Frontal cortex (tissue), 4 donors: ENCODE measurements at places on chromosomes 1 and 21.

DNA sequence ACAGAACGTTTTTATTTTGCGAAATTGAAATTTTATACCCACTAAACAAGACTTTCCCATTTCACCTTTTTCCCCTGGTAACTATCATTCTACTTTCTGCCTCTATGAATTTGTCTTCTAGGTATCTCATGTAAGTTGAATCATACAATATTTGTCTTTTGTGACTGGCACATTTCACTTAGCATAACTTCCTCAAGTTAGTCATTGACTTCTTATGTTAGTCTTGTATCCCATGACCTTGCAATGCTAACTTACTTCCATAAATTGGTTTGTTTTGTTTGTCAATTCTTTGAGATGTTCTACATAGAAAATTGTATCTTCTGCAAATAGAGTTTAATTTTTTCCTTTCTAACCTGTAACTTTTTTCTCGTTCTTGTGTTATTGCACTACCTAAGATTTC lies 26.9 kb downstream of the SH3BP5L start:
- DNase-seq: no peak

DNA sequence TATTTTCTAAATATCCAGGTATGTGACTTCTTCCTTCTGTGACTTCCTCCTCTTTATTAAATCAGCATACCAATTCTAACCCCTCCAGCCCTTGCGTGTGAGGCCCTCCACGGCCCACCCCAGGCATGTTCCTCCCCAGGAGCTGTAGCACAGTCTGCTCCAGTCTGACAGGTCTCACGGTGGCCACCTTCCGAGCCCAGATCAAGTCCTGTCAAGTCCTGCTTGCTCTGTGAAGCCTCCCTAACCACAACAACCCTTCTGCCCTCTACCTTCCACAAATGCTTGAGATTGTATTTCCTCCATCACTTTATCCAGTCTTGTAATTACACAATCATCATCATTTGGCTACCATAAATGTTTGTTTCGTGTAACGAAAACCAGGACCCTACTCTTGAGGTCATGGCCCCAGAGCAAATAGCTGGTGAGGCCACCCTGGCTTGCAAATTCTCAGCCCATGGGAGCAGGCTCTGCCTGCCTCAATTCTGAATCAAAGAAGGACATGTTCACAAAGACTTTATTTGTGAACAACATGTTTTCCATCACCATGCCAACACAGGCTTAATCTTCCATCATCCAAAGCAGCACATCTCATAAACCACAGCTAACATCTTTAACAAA lies 33.0 kb upstream of the S100A7 start:
- no peak for DNase-seq

GRCh38 chr1:88104236-88104635 lies 579.8 kb upstream of the PKN2 start:
- no peak for DNase-seq

DNA sequence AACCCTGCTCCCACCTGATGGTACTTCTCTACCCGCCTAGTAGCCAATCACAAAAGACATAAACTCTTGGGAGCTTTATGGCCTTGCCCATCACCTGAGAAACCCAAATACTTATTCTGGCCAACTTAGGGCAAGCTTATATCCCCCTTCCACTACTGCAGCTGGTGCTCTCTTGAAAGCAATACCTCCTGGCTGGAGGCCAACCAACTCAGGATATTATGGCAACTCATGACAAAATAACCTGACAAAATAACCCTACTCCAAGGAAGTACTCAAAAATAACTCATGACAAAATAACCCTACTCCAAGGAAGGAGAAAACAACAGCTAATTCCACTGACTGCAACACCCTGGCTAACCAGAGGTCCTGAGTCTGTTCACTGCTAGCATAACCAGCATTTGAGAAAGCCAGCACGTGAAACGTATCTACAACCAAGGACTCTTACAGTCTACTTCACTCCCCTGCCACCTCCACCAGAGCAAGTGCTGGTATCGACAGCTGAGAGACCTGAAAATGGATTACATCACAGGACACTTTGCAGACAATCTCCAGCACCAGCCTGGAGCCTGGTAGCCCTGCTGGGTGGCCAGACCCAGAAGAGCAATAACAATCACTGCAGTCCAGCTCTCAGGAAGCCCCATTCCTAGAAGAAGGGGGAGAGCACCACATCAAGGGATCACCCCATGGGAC lies 179.9 kb downstream of the COL24A1 start:
- no peak for DNase-seq

- DNase-seq: no peak
These were observed 20.3 kb downstream of the PTGS2 start for GRCh38 chr1:186659890-186660341.

GRCh38 chr1:233157245-233157644 lies 138.3 kb downstream of the PCNX2 start:
- DNase-seq: no peak

DNA sequence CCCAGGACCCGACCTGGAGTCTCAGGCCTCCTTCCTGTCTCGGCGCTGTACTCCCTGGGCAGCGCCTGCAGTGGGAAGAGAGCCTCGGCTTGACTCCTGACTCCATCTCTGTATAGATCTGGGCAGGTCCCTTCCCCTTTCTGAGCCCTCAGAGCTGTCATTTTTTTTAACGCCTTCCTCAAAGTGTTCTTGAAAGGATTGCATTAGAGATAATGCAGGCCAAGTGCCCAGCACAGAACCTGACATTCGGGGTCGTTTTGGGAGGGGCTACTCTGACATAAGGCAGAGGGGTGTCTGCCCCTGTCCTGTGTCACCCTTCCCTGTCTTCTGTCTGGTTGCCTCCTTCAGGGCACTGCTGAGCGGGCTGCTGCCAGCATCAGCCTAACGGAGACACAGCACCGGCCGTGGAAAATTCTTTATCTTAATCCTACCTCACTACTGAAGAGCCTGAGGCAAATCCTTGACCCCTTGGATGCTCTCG lies 271.6 kb downstream of the TRABD2B start:
- no peak for DNase-seq

DNA sequence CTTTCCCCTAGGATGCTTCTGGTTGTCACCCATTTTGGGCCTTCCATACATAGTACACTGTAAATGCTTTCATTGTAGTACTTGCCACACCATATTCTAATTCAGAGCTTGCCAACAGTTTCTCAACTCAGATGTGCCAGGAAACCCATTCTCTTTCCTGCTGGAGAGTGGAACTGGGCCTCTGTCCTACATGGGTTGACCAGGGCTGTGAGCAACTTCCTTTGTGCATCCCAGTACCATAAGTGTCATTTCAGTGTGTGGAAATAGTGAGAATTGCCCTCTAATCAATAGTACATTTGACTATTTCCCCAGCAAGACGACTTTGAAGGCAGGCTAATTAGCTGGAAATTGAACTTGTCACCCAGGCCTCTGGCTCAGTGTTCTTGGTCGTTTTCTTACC lies 74.8 kb downstream of the MTR start:
- no peak for DNase-seq

- DNase-seq: no peak
These were observed 79.0 kb upstream of the COA6 start for GRCh38 chr1:234294109-234294817.

DNA sequence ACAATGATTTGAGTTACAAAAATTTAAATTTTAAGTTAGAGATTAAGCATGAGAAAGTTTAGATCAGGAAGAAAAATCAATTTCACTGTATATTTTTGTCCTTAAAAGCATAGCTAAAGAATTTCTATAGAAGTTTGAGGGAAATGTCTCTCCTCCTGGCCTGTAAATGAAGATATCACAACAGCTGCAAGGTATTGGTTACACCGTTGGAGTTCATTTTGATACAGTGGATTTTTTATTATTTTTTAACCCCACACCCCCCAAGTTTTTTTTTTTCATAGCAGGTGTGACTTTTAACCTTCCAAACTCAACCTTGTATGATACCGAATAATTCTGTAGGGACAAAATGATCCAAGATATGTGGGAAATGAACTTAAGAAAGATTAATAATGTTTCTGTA lies 156.3 kb downstream of the DISP1 start:
- DNase-seq: no peak

DNA sequence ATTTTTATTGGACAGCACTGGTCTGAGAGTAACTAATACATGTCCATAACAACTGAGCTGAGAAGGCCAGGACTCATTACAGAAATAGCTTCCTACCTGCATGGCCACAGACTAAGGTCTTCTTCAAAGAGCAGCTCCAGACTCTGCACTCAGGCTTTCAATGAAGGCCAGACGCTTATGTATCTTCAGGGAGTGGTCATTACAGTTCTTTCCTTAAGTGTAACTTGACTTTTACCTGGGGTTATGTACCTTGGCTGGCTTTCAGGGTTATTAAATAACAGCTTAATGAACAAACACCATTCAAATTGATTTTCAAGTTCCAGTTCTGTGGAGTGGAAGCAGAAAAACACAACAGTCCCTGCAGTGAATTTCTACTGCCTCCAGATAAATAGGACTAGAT lies 23.8 kb upstream of the SLC22A15 start:
- no peak for DNase-seq
